ENCODE measurements at places on chromosomes 2 and 18.

- no peak for DNase-seq
Measured at GRCh38 chr18:79300413-79300812, 95.3 kb upstream of the NFATC1 start.

DNA sequence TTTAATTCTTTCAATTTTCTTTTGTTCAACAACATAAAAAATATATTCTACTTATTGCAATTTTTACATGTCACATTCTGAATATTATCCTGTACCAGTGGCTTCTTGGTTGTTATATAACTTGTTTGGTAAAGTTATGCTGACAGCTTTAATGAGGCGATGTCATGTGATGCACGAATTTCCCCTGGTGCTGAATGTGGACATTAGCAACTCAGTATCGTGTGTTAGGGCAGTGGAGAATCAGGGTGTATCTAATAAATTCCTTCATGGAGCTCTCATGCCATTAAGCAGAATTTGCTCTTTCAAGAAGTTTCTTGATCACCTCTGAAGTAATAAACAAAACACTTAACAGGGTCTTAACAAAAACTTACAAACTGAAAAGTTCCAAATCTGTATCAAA, 99.6 kb upstream of the DNMT3A start:
- DNase-seq, result no peak

DNA sequence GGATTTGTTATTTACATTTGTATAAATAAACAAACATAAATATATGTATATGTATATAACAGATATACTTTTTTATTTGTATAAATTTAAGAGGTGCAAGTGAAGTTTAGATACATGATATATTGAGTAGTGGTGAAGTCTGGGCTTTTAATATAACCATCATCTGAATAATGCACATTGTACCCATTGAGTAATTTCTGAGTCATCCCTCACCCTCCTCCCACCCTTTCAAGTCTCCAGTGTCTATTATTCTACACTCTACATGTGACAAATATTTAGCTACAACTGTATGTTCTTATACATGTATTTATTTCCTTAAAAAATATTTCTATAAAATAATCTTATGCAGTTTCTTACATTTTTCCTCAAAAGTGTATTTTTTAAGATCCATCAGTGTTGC, 358.7 kb upstream of the TFPI start:
- DNase-seq, result no peak

DNA sequence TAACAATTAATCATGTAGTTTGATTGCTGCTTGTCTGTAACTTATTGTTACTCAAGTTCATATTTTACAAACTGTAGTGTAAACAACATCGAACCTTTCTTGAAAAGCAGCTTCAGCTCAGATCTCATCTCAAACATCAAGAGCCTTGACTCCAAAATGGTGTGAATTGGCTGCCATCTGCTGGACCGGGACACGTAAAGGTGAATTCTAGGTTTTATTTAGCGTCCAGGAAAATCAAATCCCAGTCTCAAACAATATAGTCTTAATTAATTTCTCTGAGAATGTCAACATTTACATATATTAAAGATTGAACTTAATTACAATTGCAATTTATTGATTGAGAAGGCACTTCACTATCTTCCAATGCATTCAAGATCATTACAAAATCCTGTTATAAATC, 453.0 kb downstream of the GALR1 start:
- DNase-seq, result peak; percentile 25

DNA sequence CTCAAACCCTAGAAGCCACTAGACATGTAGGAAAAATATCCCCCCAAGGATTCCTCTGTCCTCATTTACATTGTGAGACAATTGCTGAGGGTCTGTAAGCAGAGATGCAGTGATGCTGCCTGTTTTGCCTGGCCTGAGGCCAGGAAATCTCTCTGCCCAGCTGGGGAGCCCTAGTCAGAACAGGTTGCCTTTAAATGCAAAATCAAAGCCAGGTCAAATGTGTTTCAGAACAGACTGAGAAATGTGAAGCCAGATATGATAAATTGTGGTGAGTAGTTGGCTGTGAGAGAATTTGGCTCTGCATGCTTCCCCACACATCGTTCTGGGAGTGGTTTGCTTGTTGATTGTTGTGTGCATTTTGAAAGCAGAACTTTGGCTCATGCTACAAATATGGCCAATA, 38.4 kb upstream of the NXPH2 start:
- no peak for DNase-seq

GRCh38 chr2:10584242-10584753, 105.5 kb downstream of the NOL10 start:
- no peak for DNase-seq

DNA sequence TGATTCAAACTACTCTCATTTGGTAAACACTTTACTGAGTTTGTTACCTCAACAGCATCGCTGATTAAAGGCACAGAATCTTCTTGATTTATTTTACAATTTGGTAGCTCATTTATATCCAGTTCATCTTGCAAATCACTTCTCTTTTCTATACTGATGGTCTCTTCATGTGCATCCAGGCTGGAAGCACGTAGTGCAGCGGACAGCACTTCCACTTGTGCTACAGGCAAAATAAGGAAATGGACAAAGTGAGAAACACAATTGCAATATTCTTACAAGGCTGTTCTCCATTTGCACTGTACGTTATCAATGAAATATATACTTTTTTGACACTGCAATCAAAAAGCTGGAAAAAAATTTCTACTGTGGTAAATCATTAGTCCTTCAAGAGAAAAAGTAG, 51.0 kb downstream of the PPP4R1 start:
- DNase-seq, result no peak

GRCh38 chr2:209162129-209162528, 261.7 kb upstream of the MAP2 start:
- DNase-seq, result no peak

- DNase-seq, result no peak
Measured at GRCh38 chr2:19131871-19132270, 226.6 kb downstream of the OSR1 start.

- no peak for DNase-seq
Measured at GRCh38 chr2:64401529-64401880, 52.5 kb upstream of the LGALSL start.

- no peak for DNase-seq
Measured at GRCh38 chr2:181777734-181778133, 97.4 kb upstream of the NEUROD1 start.

- peak; percentile 58 for DNase-seq
Measured at GRCh38 chr2:151315381-151315903, 26.0 kb upstream of the NMI start.

DNA sequence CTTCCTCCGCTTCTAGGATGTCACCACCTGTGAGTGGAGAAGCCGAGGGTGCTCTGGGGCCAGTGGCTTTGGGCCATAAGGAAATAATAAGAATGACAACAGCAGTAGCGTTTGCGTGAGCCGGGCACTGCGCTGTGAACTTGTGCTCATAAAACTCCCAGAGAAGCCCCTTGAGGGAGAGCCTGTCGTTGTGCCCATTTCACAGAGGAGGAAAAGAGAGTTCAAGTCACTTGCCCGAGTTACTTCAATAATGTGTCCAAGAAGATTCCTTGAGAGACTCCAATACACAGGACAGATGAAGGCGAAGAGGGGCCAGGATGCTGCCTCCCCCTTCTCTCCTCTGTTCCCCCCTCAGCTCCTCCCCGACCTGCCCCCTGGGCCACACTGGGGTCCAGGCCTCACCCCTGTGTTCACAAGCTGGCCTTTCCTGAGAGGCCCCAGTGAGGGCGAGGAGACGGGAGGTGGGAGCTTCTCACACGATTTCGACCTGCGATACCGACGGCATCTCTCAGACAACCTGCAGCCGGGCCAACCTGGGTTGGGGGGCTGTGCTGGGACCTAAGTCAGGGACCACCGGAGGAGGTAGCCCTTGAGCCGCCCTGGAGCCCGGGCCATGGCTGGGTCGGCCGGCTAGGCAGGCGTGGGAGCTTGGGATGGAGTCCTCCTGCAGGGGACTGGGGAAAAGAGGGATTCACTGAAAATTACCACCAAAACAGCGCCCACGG, 53.5 kb upstream of the UBE2F start:
- DNase-seq, result no peak

DNA sequence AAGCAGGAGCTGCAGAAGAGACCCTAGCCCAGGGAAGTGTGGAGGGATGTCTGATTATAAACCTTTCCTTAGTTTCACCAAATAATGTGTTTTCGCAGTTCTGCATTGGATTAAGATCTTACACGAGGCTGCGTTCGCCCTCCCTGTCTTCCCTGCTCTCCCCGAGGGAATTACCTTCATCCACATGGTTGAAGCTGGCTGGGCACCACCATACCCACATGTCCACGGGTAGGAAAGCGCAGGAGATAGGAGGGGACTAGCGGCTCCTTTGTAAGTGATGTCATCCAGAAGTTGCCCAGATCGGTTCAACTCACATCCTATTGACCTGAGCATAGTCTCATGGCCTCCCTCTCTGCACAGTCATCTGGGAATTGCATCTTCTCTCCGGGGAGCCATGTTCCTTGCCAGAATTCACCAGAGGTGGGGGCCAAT, 1.1 kb downstream of the TTL start:
- DNase-seq, result peak; percentile 76

- DNase-seq, result no peak
Measured at GRCh38 chr2:129728035-129728972, 251.2 kb upstream of the RAB6C start.

DNA sequence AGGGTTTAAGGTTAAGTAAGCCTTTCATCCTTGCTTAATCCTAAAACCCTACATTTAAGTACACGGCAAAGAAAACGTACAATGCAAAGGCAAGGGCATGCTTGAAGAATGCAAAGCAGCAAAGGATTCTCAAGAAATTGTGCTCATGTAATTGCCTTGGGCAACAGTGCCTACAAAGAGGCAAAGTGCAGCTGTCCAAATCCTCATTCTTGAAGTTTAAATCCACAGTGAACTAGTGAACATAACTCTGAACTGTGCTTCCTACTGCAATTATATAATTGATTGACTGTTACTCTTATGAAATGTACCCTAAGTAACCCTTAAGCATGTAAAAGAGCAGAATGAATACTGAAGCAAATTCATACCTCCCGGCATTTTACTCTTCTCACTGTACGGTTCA, 85.4 kb downstream of the MAP3K20 start:
- DNase-seq, result peak; percentile 44

All from iris pigment epithelial cell (primary cell).